ENCODE measurements at places on chromosomes 6 and 20.
A peak's percentile ranks its signal among the peaks of the same experiment; 100 is the strongest.

- no peak for DNase-seq
These were observed 863.1 kb downstream of the MAFB start for GRCh38 chr20:39825950-39826349.

DNA sequence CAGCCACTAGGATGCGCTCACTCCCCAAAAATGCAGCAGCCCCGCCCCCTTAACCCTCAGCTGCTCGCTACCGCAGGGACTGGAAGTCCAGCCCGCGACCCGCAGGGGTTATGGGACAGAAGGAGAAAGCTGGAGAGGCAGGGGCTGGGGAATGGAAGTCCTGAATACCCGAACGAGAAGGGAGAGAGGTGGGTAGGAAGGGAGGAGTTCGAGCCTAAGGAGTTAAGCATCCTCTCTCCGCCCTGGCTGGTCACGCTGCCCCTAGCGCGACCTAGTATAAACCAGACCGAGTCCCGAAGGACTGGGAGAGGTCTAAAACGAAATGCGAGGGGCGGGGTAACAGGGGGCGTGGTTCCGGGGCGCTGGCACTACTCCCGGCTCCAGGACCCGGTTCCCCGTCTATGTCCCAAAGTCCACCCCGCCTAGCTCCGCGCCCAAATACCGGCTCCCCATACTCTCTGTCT, 448 bp upstream of the DDAH2 start:
- peak; percentile 85 for DNase-seq

- no peak for DNase-seq
These were observed 51.8 kb downstream of the CYB5R4 start for GRCh38 chr6:83911278-83911677.

- no peak for DNase-seq
These were observed 55.2 kb upstream of the CITED2 start for GRCh38 chr6:139429580-139430145.

GRCh38 chr20:49482621-49483017, at the start of gene KCNB1:
KCNB1 (minus strand) TSS chr20:49482668; CDS start chr20:49482480, 188 bp downstream.
- peak; percentile 19 for DNase-seq
